ENCODE measurements at places on chromosomes 6 and 20.
A peak's percentile ranks its signal among the peaks of the same experiment; 100 is the strongest.

DNA sequence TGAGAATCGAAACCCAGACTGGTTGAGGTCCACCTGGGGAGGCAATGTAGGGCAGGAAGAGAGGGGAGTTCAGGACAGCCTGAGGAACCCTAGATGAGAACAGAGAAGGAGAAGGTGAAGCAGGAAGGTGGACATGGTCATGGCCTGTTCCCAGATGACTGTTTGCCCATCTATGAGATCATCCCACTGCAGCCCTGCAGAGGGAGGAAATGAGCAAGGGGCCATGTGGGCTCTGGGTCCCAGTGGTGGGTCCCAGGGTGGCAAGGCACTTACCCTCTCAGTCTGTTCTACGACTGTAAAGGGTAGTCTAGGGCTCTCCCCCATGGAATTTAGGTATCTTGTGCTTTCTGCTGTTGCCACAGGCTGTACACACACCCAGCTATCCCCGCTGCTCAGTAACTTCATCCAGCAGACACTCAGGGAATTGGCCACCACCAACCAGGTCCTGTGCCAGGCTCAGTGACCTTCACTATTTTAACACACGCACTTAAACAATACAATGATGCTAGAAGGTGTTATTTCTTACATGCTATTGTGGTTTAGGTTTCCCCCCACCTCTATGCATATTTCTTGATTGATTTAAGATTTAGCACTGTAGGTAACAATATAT, 89.8 kb downstream of the TOX2 start:
- DNase-seq: no peak

DNA sequence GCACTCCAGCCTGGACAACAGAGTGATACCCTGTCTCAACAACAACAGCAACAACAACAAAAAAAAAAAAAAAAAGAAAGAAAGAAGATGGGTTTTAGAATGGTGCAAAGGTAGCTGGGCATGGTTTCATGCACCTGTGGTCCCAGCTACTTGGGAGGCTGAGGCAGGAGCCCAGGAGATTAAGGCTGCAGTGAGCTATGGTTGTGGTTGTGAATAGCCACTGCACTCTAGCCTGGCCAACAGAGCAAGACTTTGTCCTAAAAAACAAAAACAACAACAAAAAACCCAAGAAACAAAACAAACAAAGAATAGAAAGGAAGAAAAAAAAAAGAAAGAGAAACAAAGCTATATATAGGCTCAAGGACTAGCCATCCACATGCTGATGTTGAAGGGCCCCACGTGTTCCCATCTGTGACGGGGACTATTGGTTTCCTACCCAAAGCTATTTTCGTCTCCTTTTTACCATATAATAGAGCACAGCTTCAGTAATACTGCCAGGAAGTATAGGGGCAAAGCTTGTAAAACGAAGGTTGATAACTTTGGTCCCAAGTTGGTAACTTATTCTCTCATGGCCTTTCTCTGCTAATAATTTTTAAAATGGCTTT, 7.9 kb upstream of the EEF1E1 start:
- DNase-seq: no peak

GRCh38 chr6:116954335-116954734, 77.3 kb downstream of the RFX6 start:
- DNase-seq: no peak

GRCh38 chr6:51137777-51138176, 319.1 kb downstream of the TFAP2B start:
- DNase-seq: no peak

DNA sequence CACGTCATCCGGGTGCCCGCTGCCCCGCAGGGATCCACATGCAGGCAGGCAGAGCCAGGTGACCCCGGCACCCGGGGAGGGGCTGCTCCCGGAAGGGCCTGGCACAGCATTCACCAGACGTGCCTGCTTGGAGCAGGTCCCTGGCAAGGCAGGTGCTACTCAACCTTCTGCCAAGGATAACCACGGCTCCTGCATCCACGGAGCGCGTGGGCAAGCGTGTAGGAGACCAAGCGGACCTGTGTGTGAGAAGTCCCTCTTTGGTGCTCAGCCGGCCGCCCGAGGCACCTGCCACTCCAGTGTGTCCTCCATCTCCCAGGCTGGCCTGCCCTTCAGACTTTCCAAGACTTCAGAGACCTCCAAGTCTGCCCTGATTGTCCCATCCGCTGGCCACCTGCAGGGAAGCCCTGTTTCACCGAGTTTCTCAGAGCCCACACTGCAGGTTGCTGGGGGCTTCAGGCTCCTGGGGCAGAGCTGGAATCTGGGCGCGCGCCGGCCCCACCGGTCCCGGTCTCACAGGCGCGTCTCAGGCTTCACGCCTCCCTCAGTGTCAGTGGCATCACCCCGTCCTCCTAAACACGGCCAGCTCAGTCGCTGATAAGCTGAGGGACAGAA, 124.3 kb downstream of the DLL1 start:
- no peak for DNase-seq

DNA sequence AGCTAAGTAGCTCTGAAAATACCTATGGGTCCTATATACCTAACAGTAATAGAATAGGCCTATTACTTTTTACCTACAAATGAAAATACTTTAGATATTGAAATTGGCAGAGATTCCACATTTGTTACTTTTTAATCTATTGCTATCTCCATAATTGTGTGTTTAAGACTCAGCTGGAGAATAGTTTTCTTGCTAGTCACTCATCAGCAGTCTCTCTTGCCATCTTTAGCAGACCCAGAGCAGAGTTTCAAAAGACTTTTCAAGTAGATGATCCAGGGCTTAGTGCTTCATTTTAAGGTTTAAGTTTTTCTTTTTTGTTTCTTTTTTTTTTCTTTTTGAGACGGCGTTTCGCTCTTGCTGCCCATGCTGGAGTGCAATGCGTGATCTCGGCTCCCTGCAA, 12.9 kb downstream of the ANKS1A start:
- no peak for DNase-seq

DNA sequence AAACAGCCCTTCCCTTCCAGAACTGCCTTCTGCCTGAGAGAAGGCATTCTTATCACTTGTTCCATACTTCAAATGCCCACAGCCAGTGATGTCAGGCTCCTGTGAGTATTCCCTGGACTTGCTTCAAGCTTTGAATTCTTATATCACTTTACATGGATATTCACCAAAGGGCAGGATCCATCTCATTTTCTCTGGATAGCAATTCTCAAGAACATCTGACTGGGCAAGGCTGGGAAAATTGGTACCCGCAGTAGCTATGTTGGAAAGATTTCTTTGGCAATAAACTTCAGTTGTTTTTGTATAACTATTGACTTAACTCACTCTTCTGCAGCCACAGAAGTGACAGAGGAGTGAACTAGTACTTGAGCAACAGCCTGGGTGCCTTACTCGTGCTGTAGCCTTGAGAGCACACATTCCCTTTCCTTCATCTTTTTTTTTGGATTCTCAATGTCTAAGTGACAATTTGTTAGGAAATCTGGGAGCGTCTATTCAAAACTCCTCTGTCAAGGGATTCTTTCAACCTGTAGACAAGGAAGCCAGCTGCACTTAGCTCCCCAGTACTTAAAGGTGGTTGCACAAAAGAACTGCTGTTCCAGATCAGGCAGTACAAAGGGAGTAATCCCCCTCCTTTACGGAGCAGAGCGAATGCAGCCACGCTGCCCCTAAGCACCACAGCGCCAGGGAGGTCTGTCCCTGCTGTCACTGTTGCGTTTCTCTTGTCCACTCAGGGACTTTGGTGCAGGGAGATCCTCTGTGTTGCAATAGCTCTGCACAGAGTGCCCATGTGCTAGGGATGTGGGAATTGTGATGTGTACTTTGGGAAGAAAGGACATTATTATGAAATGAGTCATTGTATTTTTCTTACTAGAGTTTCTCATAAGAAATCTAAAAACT, 69.6 kb downstream of the JAG1 start:
- peak; percentile 81 for DNase-seq

GRCh38 chr20:49878977-49879376, 36.4 kb downstream of the SPATA2 start:
- DNase-seq: no peak

Measured in SJCRH30 (cell line).